ENCODE measurements at places on chromosomes 12 and 14.
A peak's percentile ranks its signal among the peaks of the same experiment; 100 is the strongest.

- H3K4me1 ChIP-seq = peaks cover 22% of the 10 kb centered on the region
- H3K4me3 ChIP-seq = no peak overlapping the region
- peaks cover 33% of the 10 kb centered on the region for H3K36me3 ChIP-seq
These were observed 9.8 kb downstream of the DHRS1 start for GRCh38 chr14:24289649-24290280.

- no peaks in the 10 kb centered on the region for H3K36me3 ChIP-seq
- H3K27me3 ChIP-seq = no peaks in the 10 kb centered on the region
- no peaks in the 10 kb centered on the region for H3K4me1 ChIP-seq
- no peak overlapping the region for H3K4me3 ChIP-seq
- no peak overlapping the region for H3K27ac ChIP-seq
- no peak for DNase-seq
These were observed 441.5 kb downstream of the PRKD1 start for GRCh38 chr14:29486132-29486531.

- H3K27me3 ChIP-seq = no peaks in the 10 kb centered on the region
- no peak for DNase-seq
- peaks cover 31% of the 10 kb centered on the region for H3K36me3 ChIP-seq
- H3K4me1 ChIP-seq = no peaks in the 10 kb centered on the region
- H3K4me3 ChIP-seq = no peak overlapping the region
These were observed 21.1 kb downstream of the CINP start for GRCh38 chr14:102341566-102341965.

DNA sequence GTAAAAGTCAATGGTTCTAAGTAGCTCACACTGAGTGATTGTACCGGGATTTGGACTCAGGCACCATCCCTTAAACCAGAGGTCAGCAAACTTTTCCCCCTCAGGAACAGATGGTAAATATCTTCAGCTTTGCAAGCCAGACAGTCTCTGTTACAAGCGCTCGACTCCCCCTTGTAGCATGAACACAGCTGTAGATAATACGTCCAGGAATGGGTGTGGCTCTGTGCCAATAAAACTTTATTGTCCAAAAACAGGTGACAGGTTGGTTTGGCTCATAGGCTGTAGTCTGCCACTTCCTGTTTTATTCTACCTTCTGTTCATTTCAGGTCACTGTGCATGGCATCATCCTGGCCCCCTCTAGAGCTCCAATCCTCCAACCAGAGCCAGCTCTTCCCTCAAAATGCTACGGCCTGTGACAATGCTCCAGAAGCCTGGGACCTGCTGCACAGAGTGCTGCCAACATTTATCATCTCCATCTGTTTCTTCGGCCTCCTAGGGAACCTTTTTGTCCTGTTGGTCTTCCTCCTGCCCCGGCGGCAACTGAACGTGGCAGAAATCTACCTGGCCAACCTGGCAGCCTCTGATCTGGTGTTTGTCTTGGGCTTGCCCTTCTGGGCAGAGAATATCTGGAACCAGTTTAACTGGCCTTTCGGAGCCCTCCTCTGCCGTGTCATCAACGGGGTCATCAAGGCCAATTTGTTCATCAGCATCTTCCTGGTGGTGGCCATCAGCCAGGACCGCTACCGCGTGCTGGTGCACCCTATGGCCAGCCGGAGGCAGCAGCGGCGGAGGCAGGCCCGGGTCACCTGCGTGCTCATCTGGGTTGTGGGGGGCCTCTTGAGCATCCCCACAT, 7.6 kb downstream of the BDKRB1 start:
- no peak overlapping the region for H3K4me3 ChIP-seq
- H3K27ac ChIP-seq = no peak overlapping the region
- no peak for DNase-seq
- peaks cover 10% of the 10 kb centered on the region for H3K27me3 ChIP-seq

DNA sequence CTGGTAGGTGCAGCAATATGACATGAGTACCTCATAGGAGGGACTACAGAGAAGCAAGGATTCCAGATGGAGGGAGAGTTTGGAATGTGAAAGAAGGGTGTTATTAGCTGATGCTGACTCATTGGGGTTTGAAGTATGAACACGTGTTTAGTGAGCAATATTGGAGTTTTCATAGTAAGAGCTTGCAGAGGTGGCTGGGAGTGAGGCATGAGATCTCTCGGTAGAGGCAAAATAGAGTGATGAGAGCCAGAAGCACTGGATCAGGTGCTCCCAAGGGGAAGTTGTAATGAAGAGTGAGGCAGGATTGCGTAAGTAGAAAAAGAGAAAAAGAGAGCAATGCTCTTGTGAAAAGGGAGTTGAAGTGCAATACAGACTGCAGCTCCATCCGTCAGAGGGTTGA, 42.1 kb downstream of the MGST1 start:
- H3K4me1 ChIP-seq = no peaks in the 10 kb centered on the region
- H3K36me3 ChIP-seq = no peaks in the 10 kb centered on the region
- no peak overlapping the region for H3K27ac ChIP-seq
- H3K27me3 ChIP-seq = no peaks in the 10 kb centered on the region

DNA sequence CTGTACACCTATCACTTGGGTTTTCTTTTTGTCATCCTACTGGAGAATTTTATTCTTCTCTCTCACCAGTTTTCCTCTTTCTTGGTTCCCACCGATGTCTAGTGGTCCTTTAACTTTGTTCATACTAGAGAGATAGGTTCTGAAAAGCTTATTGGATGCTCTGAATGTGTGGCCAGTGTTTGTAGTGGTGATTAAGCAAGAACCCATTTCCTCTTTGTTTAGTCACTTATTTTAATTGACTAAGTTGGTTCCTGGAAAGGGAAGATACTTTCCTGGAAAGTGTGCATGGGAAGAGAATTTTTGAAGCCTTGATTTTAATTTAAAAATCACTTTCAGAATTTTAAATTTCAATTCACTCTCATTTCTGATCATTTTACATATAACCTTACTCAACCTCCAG, 127.2 kb downstream of the OTOGL start:
- no peak for DNase-seq
- H3K27ac ChIP-seq = no peak overlapping the region
- peaks cover 2% of the 10 kb centered on the region for H3K27me3 ChIP-seq
- no peaks in the 10 kb centered on the region for H3K4me1 ChIP-seq
- H3K4me3 ChIP-seq = no peak overlapping the region

GRCh38 chr14:94769391-94770250, at the start of gene GSC:
Gene GSC (minus strand): TSS chr14:94770113. CDS start chr14:94770015, 98 bp downstream.
- peaks cover 86% of the 10 kb centered on the region for H3K27me3 ChIP-seq
- peaks cover 7% of the 10 kb centered on the region for H3K36me3 ChIP-seq
- H3K4me3 ChIP-seq = peak within 1 kb of the TSS; percentile 66
- H3K27ac ChIP-seq = peak within 1 kb of the TSS; percentile 54
- peaks cover 9% of the 10 kb centered on the region for H3K4me1 ChIP-seq

DNA sequence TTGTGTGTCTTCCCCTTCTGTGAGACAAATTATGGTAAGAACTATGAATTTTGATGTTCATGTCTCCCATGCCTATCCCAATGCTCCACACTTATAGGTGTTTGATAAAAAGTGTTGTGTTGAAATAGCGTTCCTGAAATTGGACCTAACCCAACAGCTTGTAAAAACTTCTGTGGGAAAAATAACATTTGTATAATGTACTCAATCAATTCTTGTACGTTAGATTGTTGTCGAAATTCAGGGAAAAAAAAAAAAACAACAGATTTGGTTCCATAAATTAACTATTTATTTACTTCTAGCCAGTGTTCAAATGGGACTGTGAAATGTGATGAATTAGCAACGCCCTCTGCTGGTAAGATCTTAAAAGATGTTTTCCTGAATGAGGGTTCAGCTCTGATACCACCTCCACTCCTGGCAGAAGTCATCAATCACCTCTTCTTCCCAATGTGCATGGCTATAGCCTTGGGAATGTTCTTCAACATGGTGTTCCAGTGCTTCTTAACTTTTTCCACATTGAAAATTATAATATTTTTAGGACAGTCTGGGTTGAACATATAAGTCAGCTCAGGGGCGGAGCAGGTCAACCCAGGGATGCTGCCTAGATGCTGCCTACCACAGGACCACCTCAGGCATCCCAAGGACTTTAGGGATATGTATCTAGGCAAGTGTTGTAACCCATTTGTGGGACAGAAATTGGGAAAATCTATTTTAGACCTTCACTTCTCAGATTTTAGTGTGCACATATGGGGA, 170.6 kb downstream of the OTOGL start:
- no peak overlapping the region for H3K27ac ChIP-seq
- H3K4me1 ChIP-seq = no peaks in the 10 kb centered on the region
- peak; percentile 67 for DNase-seq
- no peaks in the 10 kb centered on the region for H3K36me3 ChIP-seq
- H3K4me3 ChIP-seq = no peak overlapping the region

Data from activated CD4-positive, alpha-beta T cell treated with anti-CD3 and anti-CD28 coated beads, Interleukin-2, amount 10 ng/mL, durations not matched to agents 24 days and 14 days (primary cell).